Stimulated activated CD4-positive, alpha-beta T cell treated with anti-CD3 and anti-CD28 coated beads, Interleukin-15, amount 100 ng/mL, for 1 hour (primary cell): ENCODE measurements at places on chromosomes 11 and 22.

DNA sequence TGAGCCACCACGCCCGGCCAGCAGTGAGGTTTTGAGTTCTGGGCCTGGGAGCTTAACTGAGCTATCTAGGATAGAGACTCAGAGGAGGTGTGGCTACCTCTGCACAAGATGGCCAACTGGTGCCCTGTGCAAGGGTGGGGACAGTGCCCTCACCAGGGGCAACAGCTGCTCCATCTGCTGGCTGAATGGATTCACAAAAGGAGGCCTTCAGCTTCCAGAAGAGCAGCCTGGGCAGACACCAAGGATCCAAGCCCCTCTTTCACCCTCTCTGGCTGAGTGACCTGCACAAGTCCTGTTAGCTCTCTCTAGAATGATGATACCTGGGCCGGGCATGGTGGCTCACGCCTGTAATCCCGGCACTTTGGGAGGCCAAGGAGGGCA is 33.5 kb upstream of the BAIAP2L2 start:
- DNase-seq: no peak

GRCh38 chr11:130705670-130706421 is 210.4 kb downstream of the SNX19 start:
- no peak for DNase-seq

- DNase-seq: no peak
Observed at GRCh38 chr11:116833491-116833815, 3.7 kb downstream of the APOC3 start.

DNA sequence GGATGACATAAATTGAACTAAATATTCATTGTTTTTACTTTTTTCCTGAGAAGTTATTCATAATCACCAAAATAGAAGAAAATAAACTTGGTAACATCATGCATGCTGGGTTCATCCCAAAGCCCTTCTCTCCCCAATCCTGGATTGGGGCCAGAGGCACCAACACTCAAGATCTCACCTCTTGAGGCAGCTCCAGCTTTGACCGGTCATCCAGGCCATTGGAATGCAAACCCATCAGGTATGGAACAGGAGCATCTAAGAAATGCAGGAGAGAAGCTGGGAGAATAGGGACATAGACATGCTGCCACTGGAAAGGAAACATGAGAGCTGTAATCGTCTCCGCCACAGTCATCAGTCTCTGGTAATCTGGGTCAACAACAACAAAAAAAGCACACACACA is 71.8 kb downstream of the DENND5A start:
- DNase-seq: no peak

DNA sequence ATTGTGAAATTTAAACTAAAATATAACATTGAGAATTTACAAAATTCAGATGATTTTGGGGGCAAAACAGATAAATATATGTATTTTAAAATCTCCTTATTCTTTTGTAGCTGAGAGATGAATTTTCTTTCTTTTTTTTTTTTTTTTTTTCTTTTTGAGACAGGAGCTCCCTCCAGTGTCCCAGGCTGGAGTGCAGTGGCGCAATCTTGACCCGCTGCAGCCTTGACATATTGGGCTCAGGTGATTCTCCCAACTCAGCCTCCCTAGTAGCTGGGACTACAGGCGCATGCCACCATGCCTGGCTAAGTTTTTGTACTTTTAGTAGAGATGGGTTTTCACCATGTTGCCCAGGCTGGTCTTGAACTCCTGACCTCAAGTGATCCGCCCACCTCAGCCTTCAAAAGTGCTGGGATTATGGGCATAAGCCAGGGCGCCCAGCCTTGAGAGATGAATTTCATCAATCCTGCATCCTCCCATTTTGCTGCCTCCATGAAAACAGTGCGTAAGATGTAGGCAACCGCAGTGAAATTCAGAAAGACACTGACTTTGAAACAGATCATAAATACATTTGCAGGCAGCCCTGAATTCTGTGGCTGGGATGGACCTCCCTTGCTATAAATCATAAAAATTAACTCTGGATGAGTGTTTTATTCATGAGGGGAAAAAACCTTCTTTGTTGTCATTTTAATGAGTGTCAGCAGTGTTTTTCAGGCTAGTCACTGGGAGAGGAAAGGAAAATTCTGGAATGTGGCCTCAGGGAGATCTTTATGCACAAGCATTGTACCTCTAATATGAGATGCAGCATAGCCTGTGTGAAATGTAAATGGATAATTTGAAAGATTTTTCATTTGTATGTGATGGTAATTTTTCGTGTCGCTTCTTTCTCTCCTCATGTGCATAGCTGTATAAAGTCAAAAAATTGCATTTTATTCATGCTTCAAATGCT is 14.4 kb downstream of the ELMOD1 start:
- DNase-seq: no peak

- no peak for DNase-seq
Observed at GRCh38 chr11:14971865-14972580, at the start of gene CALCA. Gene CALCA, minus strand, starts transcription at chr11:14972351. Its CDS starts 1,159 bp downstream, at chr11:14971192.

GRCh38 chr11:104546501-104546900 is 351.8 kb downstream of the CASP12 start:
- DNase-seq: no peak

DNA sequence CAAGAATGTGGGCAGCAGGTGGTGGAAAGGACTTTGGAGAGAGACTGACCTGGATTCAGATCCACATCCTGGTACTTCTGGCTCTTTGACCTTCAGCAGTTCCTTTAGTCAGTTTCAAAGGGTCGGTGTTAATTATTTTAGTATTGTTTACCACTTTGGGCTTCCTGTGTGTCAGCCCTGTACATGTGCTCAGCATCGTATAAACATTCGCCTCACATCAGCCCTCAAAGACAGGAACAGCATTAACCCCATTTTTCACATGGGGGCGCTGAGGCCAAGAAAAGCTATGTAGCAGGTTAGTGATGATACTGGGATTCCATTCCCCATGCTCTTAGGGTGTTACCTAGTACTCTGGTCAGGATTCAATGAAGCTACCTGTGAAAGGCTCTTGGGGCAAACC is 72.1 kb upstream of the YWHAH start:
- no peak for DNase-seq

DNA sequence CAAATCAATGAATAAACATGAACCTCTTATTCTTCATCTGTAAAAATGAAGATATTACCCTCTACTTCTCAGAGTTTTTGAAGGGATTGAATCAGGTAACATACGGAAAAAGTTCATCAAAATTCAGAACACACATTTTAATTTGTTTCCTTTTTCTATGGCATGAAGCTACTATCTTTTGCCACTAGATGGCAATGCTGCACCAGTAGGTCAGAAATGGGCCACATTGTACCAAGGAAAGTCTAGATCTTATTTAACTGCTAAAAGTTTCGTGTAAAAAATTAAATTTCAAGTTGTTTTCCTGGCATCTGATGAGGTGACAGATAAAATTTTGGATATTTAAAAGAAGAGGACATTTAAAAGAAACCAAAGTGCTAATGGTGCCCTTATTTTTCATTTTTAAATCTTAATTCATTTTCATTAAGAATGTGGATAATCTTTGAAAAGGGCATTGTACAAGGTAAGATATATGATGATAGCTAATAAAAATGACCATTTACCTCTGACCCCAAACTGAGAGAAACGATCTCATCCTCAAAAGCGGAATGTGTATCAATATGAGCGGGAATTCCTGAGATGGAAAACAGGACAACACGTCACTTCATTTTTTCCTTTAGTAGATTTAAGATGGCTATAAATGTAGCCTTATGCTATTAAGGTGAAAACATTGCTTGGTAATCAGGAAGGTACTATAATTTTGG is 16.1 kb downstream of the ALKBH8 start:
- no peak for DNase-seq

DNA sequence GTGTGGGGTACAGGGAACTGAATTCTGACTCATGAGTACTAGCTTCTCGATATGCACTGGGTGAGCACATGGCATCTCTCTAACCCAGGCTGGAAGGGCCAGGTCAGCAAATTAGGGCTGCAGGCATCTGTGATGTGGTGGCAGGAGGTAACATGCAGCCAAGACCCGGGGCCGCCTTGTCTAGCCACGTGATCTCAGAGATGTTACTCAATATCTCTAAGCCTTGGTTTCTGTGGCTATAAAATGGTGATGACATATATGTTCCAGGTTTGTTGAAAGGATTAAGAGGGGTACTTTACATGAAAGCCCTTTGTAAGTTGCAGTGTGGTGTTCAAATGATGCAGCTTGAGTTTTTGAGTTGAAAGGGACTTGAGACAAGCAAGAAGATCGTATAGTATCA is 3.2 kb downstream of the ST14 start:
- DNase-seq: no peak

- DNase-seq: no peak
Observed at GRCh38 chr11:112965656-112966055, 4.4 kb downstream of the NCAM1 start.

DNA sequence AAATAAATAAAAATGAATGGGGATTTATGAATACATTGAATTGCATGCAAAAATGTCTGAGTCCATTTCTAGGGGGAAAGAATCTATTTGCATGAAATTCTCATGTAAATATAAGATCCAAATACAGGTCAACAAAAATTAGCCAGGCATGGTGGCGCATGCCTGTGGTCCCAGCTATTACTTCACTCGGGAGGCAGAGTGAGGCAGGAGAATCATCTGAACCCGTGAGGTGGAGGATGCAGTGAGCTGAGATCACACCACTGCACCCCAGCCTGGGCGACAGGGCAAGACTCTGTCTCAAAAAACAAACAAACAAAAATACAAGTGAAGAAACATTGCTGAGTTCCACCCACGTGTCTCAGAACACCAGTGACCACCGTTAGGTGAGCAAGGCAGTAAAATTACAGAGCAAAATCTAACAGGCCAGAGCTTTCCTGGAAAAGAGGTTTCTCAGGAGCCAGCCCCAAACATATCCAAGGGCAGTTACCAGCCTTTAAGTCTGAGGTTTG is 17.3 kb downstream of the PACSIN2 start:
- DNase-seq: no peak

DNA sequence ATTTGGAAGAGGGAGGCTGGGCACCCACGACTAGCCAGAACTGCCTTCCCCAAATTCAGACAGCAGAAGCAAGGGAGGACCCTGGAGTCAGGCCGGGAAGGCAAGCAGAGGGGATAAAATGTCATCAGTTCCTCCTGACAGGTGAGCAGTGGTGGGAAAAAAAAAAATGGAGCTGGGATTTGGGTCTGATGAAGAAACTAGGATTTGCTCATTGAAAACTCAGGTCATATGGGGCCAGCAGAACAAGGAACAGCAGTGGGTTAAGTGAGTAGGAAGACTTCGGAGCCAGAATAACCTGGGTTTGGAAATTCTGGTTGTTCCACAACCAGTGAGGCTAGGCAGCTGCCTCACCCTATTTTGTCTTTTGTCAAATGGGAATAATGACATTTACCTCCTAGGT is 28.9 kb upstream of the DRD2 start:
- DNase-seq: no peak

DNA sequence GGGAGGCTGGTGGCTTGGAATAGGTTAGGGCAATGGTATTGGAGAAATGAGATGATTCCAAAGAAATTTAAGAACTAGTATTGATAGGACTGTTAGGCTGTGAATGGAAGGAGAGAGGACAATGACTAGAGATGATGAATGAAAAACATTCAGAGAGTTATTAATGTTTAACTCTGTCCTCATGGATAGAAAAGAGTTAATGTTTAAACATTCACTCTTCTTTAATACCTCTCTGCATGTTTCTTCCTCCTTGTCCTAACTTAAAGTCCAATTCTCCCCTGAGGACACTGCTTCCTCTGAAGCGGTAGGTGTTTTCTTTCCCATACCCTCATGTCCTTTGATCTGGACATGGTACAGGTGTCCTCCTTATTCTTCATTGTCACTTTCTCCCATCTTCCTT is 13.4 kb downstream of the CHEK1 start:
- DNase-seq: no peak

DNA sequence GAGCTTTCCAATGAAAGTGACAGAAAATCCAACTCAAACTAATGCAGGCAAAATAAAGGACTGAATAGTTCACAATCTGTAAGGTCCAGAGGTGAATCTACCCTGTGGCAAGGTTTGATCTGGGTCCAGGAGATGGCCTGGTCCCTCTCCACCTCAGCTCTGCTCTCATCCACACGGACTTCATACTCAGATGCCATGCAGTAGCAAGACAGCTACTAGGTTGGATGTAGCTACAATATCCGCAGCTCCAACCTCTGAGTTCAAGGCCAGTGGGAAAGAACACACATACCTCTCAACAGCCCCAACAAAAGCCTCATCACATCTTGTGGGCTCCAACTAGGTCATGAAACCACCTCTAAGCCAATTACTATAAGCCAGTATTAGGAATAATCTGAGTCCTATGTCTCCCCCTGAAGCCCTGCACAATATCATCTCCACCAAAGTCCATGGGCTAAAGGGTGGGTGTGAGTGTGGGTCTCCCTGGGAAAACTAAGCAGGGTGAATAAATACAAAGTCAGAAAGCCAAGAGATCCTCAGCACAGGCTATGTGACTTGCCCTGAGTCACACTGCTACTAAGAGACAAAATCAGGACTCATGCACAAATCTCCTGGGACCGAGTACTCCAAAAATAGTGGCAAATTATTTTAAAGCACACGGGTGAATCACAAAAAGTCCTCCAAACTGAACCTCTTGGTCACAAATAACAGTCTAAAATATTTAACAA is 78.8 kb downstream of the LARGE1 start:
- no peak for DNase-seq

DNA sequence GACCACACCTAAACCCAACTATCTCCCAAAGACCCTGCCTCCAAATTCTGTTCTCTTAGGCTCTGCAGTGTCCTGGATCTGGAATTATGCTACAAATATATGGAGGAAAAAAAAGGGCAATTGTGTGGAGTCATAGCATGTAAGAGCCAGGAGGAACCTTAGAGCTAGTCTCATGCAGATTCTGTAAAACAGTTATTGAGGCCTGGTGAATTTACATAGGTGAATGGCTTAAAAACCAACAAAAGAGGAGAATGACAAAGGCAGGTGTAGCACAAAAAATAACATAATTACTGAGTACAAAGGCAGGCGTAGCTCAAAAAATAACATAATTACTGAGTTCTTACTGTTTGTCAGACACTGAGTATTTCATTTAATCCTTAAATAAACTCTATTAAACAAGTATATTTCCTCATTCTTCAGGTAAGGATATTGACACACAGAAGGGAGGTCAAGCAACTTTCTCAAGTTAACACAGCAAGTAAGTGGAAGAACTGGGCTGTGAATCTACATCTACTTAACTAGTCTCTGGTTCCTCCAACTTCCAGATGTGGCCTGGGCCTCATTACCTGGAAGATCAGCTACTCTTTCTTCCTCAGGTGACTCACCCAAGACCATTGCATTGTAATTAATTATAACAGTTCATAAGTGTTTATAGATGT is 938.9 kb upstream of the TENM4 start:
- no peak for DNase-seq
